ENCODE measurements at places on chromosomes 16 and 17.

- no peak for DNase-seq
Observed at GRCh38 chr17:427327-427726, 74.7 kb upstream of the RPH3AL start.

- no peak for DNase-seq
Observed at GRCh38 chr17:78922816-78923498, 2.2 kb downstream of the TIMP2 start.

DNA sequence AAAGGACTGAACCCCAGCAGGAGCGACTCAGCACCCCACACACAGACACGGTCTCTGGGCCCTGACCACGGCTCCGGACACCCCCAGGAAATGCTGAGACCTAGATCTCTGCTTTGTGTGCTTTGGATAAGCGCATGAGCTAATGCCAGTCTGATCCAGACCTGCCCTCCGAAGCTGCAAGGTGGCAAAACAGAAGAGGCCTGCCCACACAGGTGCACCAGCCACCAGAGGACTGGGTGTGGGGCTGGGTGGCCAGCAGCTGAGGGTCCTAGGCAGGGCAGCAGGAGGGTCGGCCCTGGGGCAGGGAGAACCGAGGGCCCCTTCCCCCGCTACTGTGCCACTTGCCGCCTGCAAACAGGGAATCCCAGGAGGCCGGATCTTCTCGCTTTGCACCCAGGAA is 30.7 kb upstream of the EIF1 start:
- DNase-seq: no peak

- DNase-seq: peak; percentile 48
Observed at GRCh38 chr17:17729620-17730249, 48.5 kb downstream of the RAI1 start.

- no peak for DNase-seq
Observed at GRCh38 chr17:54945671-54946070, 22.8 kb downstream of the COX11 start.

GRCh38 chr17:38571833-38572668 is 33.7 kb downstream of the SRCIN1 start:
- DNase-seq: no peak

- DNase-seq: no peak
Observed at GRCh38 chr16:7408700-7409365, 76.2 kb downstream of the RBFOX1 start.

DNA sequence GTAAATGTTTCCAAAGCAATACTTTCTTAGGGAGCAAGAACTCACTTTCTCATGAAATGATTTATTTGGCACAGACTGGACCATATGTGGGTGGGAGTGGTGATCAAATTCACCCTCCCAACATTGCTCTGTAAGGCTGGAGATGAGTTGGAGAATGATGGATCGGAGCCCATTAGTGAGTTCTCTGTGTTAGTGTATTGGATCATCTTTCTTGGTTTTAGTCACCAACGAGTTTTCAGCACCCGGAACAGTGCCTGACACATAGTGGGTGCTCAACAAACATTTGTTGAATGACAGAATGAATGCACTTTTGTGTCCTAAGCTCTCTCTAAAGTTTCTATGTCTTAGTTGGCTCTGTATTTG is 104.5 kb upstream of the FAM20A start:
- no peak for DNase-seq

DNA sequence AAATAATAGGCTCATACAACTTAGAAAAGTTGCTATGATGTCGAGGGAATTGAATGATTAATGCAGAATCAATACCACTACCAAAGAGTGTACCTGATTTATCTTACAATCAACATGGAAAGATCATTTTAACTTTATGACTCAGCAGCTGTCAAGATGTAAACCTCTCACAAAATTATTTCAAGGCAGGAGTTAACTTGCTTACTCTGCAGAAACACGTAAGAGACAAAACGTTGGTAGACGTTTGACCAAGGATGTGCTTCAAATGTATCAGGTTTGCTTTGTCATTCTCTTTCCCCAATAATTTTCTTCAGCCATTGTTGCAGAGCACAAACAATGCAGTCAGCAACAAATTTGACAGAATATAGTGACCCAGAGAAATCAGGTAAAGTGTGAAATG is 415.8 kb upstream of the KIF2B start:
- no peak for DNase-seq

DNA sequence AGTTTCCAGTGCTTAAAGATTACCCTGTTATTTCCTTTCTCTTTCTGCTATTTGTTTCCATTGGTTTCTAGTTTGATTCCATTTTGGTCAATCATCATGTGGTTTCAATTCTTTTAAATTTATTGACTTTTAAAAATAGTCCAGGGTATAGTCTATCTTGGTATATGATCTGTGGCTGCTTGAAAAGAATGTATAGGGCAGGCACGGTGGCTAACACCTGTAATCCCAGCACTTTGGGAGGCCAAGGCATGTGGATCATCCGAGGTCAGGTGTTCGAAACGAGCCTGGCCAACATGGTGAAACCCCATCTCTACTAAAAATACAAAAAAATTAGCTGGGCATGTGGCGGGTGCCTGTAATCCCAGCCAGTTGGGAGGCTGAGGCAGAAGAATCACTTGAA is 34.5 kb upstream of the NACA2 start:
- no peak for DNase-seq

DNA sequence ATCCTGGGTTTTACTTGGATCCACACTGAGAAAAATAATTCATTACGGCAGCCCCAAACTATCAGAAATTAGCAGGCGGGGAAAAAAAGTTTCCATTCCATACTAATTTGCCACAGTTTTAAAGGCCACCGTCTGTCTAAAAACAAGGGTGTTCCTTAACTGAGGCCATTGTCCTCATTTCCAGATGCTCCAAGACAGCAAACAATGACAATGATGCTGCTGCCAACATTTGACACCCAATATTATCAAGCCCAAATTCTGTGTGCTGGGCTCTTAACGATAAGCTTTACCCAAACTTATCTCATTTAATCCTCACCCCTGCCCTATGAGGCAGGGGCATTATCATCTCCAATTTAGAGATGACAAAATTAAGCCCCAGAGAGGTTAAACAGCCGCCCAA is 26.3 kb downstream of the CUEDC1 start:
- DNase-seq: no peak

DNA sequence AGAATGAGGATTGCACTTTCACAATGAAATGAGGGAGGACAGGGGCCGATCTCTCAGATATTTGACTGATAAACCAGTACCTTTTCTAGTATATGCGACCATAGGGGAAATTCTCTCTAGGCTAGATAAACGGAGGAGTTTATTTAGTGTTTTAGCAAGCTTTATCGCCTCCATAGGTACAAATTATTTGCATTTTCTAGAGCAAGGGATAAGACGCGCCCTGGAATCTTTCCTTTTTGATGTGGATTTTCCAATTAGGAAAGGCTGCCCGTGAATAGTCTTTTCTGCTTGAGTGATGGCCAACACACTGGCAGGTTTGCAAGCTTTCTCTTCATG is 351 bp upstream of the GDPD1 start:
- DNase-seq: no peak

DNA sequence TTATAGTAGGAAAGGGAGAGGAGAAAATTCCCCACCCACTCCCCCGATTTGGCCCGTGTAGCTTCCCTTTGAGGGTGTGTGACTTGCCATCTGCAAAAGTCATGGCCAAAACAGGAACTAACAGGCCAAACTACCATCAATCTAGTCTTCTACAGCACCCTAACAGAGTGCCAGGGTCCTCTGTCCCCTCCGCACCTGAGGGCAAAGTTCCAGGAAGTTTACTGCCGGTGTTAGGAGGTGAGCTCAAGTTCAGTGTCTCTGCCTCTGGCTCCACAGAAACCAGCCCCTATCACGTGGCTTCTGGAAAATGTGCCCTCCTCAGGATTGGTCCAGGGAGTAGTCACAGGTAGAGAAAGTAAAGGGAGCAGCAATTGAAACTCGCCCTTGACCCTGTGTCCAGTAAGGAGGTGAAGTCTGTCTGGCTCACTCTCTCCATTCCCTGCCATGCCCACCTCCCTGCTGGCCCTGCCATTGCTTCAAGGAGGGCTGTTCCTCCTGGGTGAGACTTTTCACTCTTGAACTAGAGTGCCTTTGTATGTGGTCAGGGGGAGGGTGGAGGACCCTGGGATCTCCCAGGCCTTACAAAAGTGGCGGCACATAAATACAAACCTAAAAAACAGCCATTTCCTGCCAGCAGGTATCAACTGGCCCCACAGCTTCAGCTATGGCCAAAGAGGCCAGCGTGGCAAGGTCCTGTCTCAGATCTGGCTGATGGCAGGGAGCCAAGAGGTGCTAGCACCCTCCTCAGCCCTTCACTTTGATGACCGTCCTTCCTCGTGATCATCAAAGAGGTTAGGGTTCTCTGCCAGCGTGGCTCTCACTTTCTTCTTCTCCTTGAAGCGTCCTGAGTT is 5.3 kb downstream of the PRR15L start:
- no peak for DNase-seq

DNA sequence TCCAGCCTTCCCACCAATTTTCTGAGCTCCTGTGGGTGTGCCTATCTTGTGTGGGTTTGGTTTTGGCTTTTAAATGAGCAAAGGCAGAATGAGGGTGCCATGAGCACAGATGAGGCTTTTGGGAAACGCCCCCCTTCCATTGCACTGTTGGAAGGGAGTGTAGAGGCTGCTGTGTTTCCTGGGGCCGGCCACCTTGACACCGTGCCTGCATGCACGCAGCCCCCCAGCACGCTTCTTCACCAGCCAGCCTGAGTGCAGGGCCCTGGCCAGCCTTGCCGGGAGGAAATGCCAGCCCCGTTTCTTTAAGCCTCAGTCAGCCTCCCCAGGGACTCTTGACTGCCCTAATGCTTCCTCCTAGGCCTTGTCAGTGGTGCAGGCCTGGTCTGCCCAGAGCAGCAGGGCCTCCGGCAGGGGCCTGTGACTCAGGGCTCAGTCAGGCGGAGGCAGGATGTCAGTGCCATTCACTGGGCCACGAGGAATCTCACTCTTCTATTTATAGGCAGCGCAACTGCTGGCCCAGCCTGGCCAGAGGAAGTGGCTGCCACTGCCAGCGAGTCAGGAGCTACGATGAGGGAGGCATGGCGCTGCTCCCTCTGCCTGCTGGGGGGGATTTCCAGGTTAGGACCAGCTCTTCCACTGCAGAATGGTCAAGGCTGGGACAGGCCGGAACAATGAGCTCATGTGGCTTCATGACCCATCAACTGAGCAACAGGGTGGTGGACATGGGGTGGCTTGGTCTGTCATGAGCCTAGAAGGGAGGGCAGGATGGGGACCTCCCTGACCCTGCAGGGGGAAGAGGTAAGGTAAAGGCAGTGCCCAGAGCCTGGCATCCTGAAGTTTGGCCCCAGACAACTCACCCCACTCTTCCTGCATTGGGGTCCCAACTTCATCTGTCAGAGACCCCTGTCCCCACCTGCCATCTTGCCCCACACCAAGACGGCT is 205.2 kb downstream of the RAB11FIP4 start:
- no peak for DNase-seq

DNA sequence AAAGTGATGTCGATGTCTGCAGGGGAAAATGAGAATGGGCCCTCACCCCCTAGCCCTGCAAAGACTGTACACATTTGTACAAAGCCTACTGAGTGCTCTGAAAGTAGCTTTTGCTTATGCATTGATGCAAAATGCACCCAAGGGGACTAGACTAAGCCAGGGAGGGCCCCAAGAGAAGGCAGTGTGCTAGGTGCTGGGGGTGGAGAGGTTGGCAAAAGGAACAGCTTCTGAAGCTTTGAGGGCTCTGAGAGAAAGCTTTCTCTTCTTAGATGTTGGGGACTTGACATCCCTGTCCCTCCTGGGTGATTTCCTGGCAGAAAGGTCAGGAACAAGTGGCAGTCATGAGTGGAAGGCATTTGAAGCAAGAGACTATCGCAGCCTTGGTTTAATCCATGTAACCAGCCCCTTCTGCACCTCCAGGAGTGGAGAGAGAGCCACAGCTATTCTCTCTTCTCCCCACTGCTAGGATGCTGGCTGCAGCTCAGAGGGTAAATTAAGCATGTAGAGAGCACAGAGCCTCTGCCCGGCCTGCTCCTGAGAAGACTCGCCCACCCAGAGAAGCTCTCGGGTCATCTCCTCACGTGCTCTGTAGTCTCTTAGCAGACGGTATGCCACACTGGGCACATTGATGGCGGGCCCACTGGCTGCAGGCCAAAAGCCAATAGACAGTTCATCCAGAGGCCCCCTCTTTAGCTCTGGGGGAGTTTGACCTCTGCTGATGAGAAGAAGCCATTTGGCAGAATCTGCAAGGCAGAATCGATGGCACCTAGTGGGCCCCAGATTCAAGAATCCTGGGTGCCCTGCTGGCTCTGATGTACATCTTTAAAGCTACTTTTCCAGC is 221.4 kb downstream of the MSI2 start:
- DNase-seq: no peak

- no peak for DNase-seq
Observed at GRCh38 chr17:13129356-13129755, 111.5 kb upstream of the ELAC2 start.

DNA sequence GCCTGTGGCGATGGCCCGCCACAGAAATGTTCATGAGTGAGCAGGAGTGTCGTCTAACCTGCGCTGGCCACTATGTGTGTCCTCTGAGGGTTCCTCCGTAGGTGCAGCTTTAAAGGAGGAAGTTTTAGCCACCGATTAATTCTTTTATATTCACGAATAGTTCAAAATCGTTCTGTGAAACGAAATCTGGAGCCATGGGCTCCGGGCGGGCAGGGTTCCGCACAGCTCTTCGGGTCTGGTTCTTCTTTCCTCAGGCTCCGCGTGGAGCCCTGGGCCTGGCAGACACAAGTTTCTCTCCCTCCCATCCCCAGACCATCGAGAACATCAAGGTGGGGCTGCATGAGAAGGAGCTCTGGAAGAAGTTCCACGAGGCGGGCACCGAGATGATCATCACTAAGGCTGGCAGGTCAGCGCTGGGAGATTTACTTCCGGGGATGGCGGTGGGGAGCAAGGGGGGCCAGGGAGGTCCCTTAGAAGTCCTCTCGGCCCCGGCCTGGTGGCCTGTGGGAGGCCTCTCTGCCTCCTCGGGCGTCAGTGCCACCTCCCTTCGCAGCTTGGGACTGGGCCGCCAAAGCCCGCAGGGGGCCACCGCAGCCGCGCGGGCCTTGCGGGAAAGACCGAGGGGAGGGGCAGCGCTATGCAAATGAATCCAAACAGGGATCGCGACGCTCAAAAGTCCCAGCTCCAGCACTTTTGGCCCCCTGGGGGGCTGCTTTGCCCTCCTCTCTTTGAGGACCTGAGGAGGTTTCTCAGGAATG is 5.2 kb downstream of the TBX4 start:
- DNase-seq: no peak

DNA sequence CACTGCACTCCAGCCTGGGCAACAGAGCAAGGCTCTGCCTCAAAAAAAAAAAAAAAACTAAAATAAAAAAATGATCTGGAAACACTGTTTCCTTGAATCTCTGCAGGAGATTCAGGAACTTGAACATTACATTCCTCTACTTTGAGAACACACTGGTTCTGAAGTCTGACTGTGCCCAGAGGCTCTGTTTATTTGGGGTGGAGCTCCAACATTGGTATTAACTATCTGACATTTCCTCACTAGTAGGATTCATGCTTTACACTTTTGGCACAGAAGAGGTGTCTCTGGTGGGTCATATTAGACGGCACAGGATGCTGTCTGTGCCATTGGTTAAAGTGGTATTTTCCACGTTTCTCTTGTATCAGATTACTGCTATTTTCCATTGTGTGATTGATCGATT is 10.4 kb downstream of the SULT1A2 start:
- no peak for DNase-seq

DNA sequence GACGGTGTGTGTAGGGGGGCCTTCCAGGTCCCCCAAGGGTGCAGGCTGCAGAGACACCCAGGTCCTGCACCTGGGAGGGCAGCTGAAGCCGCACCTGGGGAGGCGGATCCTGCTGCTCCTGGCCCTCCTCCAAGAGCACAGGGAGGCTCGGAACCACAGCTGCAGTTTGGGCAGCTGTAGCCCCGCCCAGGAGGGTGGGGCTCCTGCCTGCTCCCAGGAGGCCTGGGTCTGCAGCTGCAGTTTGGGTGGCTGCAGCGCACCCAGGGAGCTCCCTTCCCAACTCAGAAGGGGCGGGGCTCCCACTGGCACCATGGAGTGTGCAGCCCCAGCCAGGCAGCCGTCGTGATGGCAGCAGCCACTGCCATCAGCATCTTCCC is 69.4 kb upstream of the NKD1 start:
- no peak for DNase-seq
